ENCODE measurements at places on chromosomes 16 and 17.

DNA sequence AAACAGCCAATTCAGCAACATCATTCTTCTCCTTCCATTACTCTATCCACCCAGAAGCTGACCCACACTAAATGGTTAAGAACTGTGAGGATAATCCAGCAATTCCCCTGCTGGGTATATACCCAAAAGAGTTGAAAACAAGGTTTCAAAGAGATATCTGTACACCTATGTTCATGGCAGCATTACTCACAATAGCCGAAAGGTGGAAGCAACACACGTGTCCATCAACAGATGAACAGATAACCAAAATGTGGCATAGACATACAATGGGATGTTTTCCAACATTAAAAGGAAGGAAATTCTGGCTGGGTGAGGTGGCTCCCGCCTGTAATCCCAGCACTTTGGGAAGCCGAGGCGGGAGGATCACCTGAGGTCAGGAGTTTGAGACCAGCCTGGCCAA, 19.9 kb downstream of the MIS12 start:
- DNase-seq, result no peak

DNA sequence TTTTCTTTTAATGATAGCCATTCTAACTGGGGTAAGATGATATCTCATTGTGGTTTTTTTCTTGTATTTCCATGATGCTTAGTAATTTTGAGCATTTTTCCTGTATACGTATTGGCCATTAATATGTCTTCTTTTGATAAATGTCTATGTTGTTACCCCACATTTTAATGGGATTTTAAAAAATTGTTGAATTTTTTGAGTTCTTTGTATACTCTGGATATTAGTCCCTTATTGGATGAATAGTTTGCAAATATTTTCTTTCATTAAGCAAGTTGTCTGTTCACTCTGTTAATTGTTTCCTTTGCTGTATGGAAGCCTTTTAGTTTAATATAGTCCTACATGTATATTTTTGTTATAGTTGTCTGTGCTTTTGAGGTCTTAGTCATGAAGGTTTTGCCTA, 79.8 kb downstream of the BCAS3 start:
- no peak for DNase-seq

DNA sequence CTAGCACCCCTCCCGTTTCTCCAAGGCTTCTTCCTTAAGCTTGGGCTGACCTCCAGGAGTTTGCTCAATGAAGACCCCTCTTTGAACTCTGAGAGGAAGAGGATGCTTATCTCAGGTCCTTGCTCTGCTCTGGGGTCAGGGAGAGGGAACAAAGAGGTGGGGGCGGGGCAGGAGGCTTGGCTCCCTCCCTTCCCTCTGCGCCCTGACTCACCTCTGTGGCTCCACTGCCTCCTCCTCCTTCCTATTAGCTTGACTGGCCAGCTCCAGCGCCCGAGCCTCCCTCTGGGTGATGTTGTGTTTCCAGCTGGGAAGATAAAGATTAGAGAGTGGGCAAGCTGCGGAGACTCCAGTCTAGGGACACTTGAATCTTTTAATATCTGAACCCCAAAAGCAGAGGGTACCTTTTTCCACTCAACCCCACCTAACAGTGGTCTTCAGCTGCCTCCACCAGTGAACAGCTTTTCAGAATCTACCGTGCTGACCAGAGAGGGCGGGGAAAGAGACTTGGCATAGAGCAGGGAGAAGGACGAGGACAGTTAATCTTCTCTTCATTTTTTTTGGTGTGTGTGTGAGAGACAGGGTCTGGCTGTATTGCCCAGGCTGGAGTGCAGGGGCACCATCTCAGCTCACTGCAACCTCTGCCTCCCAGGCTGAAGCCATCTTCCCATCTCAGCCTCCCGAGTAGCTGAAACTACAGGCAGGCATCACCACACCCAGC, 6.7 kb downstream of the GIP start:
- DNase-seq, result no peak

- no peak for DNase-seq
Measured at GRCh38 chr16:568401-569258, 1.1 kb upstream of the PIGQ start.

DNA sequence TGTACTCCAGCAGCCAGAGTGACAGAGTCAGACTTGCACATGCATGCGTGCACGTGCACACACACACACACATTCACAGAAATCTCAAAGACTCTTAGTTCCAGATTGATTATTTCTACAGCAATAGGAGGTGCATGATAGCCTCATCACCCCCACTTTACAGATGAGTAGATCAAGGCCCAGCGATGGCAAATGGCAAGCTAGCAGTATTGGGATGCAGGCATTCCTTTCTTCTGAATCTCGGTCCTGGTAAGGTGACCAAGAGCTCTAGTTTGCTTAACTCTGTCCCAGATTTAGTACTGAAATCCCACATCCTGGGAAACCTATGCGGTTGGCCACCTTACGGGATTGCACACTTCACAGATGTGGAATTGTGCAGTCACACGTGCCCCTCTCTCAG, 38.6 kb downstream of the ITGAM start:
- no peak for DNase-seq

GRCh38 chr17:9367156-9367555, 208.5 kb downstream of the STX8 start:
- DNase-seq, result no peak

GRCh38 chr16:19694989-19695388, 23.0 kb downstream of the KNOP1 start:
- DNase-seq, result no peak

- DNase-seq, result no peak
Measured at GRCh38 chr16:50555952-50556673, 7.9 kb downstream of the NKD1 start.

- no peak for DNase-seq
Measured at GRCh38 chr16:79320956-79321355, 279.6 kb downstream of the MAF start.

- no peak for DNase-seq
Measured at GRCh38 chr16:66065925-66066324, 300.6 kb upstream of the CDH5 start.

DNA sequence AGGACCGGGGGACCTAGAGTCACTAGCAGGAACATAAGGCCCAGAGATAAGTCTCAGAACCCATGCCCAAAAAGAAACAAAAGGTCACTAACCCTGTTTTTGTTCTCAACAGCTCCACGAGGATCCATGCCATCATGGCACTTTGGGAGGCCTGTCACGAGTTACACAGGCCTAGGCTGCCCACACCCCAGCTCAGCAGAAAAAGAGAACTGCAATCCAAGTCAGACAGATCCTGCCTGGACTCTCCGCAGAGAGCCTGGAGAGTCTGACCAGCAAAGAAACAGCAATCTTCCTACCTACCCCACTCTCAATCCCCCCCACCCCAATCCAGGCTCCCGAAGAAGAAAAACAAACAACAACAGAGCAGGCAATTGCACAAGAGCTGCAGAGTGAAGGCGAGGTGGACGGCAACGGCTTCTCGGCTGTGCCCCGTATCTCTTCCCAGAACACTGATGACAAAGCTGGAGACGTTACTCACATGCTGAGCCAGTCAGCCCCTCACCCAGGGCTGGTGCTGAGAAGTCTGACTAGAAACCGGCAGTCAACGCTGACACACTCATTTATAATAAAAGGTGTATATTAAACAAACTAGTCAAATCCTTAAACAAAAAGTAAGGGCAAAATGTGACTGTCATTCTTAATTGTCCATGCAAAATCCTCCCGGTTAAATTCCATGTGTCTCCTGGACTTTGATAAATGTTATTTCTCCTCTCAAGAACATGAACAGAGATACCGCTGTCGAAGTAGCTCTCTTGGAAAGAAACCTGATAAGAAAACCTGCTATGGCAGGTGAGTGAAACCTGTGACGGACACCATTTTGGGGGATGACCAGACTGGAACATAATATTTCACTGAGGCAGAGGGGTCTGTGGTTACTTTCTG, 89.3 kb downstream of the SMG6 start:
- no peak for DNase-seq

DNA sequence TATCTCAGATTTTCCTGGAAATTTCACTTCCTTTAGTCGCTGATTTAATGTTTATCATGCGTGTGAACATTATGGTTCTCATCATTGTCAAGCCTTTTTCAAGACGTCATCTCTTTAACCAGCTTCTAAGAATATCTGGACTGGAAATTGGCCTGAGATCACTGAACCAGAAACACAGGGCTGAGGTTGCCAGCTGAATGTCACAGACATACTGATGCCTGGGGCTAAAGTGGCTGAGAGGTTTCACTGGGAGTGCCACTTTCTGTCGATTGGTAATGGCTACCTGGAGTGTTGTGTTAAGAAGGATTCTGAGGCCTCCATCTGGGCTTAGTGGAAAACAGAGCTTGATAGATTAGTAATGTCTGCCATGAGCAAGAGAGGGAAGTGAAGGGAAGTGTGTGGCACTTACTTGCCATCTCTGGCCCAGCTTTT, 54.2 kb downstream of the CRISPLD2 start:
- DNase-seq, result no peak

GRCh38 chr16:2487903-2488531, 13.1 kb downstream of the TBC1D24 start:
- DNase-seq, result no peak

GRCh38 chr16:50268352-50268751, 2.0 kb downstream of the ADCY7 start:
- no peak for DNase-seq

GRCh38 chr17:83183951-83184506, 104.6 kb downstream of the METRNL start:
- no peak for DNase-seq

GRCh38 chr17:51435641-51436091, 175.3 kb downstream of the UTP18 start:
- DNase-seq, result peak; percentile 60

DNA sequence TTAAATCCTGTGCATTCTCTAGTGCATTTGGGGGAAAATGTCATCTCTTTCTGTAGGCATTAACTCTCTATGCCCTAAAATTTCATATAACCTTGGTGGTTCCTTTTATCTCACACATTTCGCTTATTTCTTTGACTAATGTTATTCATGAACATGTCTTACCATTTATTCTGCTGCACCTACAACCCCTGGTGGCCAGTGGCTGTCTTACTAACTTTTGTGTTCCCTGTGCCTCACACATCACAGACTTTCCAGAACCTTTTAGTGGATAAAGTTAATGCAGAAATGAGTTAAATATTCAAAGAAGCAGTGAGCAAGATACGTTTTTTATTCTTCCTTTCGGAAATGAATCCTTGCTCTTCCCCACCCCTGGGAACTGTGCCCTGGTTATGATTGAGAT, 111.9 kb downstream of the CDH13 start:
- DNase-seq, result no peak

Measured in activated CD4-positive, alpha-beta T cell treated with anti-CD3 and anti-CD28 coated beads, Interleukin-2, Interleukin-4, amounts not matched to agents 100 ng/mL and 50 ng/mL, durations not matched to agents 16 hours and 8 hours (primary cell).